ENCODE measurements at places on chromosomes 2 and 18.

- DNase-seq: no peak
Measured at GRCh38 chr2:114049826-114050225, 159.9 kb downstream of the ACTR3 start.

GRCh38 chr2:100396483-100396882 lies 21.0 kb downstream of the CHST10 start:
- DNase-seq: no peak

GRCh38 chr18:7021994-7022840 lies 95.4 kb downstream of the LAMA1 start:
- no peak for DNase-seq

DNA sequence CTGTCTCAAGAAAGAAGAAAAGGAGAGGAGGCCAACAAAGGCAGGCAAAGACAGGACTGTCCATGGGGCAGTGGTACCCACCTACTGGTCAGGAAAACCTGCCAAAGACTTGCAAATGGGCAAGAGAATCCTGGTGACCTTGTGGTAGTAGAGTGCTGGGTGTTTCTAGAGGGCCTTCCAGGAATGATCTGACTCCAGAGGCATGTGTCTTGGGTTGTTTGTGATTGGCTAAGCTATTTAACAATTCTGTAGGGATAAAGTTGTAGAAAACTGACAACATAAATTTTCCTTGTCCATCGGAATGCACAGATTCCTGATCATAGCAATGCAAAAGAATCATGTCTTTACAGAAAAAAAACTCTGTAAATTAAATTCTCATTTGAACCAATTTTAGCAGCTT lies 68.5 kb upstream of the ZNF532 start:
- no peak for DNase-seq

- no peak for DNase-seq
Measured at GRCh38 chr2:45117383-45117782, 108.1 kb upstream of the SIX2 start.

- no peak for DNase-seq
Measured at GRCh38 chr2:241894056-241894641, 24.6 kb downstream of the RTP5 start.

DNA sequence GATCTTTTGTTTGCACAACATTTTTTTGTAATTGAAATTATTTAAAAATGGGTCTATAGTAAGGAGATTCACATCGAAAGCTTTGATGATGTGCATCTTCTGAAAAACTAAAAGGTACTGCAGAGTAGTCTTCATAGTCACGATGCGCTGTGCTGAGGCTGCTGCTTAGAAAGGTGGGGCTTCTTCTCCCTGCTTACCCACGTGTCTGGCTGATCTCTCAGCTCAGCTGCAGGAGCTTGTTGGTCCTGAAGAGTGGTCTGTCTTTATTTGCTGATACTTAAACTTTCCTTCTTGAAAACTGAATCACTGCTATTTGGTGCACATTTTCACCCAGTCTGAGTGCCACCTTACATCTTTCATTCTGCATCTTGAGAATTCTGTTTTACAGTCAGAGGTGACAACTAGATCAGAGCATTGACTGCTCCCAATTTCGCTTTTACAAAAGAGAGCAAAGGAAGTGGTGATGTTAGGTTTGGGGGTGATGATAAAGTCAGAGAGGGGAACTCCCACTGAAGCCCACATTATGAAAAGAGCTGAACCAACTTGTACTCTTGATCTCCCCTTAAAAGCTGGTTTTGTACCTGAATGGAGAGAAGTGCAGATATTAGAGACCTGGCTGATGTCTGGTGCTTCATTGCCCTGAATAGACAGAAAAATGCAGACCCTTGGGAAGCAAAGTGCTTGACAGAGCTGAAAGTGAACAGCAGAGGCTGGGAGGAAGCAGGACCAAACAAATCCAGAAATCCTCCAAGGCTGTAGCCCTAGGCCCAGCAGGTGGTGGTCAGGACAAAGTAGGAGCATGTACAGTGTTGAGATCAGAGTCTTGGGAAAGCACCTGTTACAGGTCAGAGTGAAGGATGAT lies 984.5 kb downstream of the TSN start:
- no peak for DNase-seq

GRCh38 chr2:127146820-127147502 lies 40.0 kb upstream of the BIN1 start:
- no peak for DNase-seq

- DNase-seq: no peak
Measured at GRCh38 chr2:64978514-64979268, 10.5 kb upstream of the SLC1A4 start.

GRCh38 chr18:34947711-34948125 lies 93.5 kb upstream of the MAPRE2 start:
- DNase-seq: peak; percentile 43

Measured in non-pigmented ciliary epithelial cell (primary cell).